Stimulated activated CD8-positive, alpha-beta memory T cell treated with anti-CD3 and anti-CD28 coated beads, Interleukin-7, amount 100 ng/mL, for 1 hour (primary cell): ENCODE measurements at places on chromosomes 6 and 20.

- DNase-seq: no peak
Observed at GRCh38 chr6:31116661-31117385, 2.2 kb downstream of the PSORS1C1 start.

DNA sequence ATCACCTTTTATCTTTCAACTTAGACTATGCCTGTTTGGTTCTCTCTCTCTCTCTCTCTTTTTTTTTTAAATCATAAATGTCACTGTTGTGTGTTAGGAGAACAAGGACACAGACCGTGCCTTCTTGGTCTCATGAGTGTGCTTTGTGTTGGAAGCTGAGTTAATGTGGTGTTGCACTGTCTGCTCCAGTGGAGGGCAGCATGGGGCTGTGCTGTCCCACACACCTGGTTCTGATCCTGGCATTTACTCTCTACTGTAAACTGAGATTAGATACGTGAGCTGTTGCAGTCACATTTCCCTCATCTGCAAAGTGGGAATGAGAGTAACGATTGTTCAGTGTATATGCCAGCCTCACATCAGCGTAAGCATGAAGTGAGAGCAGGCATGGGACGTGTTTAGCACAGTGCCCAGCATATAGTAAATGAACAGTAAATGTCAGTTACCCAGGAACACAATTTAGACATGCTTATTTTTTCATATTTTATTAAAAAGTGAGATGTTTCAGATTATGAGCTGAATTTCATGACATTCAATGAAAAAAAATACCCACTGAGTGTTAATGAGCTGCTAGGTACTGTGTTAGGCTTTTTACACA is 161.1 kb downstream of the FARS2 start:
- DNase-seq: no peak

DNA sequence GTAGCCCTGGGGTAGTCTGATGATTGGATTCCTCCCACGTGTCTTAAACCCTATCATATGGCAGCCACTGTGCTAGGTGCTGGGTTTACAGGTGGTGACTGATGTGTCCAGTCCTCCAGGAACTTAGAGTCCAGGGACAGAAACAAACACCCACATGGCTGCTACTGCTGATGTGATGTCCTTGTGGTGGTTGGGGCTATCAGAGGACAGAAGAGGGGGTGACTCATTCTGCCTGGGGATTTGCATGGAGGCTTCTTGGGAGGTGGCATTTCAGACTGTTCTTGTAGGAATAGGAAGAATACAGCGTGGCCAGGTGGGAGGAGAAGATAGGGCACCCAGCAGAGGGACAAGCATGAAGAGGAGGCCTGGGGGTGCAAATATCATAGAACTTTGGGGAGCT is 9.8 kb downstream of the RAET1G start:
- DNase-seq: no peak

DNA sequence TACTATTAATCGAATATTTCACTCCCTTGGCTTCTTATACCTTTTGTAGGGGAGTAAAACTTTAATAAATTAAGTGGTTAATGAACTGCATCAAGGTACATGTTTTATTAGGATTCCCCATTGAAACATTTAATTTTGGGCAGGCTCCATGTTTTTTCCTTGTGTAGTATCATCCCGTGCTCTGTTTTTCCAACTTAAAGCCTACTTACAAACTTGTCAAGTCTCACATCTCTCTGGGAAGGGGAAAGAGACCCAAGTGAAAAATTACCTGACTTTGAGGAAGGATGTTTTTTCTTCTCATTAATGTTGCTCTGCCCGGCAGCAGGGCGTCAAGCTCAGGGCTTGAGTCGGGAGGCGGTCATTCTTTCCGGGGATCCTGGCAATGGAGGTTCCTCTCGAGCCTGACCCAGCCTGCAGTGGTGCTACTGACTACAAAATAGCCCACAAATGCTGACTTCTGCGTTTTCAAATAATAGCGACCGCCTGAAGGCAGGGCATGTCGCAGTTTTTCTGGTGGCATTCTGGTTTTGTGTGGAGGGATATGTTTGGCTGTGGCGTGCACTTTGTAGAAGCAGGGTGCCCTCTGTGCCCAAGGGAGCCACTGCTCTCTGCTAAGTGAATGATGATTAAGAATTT is 2.4 kb downstream of the DSP start:
- no peak for DNase-seq

- DNase-seq: no peak
Observed at GRCh38 chr6:101614774-101615173, 221.3 kb downstream of the GRIK2 start.

DNA sequence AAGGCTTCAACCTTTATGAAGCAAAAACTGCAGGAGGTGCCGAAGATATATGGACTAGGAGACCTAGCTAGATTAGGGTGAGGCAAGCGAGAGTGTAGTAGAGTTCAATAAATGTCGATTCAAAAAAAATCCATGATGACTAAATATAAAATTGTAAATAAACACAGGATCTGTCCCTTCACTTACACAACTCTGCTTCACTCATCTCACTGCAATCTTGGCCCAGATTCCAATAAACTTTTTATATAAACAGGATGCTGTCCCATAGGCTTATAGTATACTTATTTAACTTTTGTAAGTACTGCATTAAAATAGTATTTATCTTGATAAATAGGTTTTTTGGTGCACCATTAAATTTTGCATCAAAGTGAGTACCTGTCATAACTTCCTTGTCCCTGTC is 648.4 kb upstream of the NRSN1 start:
- no peak for DNase-seq

DNA sequence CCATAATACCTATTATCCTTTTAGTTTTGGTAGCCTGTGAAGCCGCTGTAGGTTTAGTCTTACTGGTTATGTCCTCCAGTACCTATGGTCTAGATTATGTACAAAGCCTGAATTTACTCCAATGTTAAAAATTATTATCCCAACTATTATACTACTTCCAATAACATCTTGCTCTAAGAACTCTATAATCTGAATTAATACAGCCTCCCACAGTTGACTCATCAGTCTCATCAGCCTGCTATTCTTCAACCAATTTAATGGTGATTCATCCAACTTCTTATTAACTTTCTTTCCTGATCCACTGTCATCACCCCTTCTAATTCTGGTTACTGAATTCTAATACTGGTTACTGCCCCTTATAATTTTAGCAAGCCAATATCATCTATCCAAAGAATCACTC is 370.3 kb upstream of the OPRM1 start:
- no peak for DNase-seq

DNA sequence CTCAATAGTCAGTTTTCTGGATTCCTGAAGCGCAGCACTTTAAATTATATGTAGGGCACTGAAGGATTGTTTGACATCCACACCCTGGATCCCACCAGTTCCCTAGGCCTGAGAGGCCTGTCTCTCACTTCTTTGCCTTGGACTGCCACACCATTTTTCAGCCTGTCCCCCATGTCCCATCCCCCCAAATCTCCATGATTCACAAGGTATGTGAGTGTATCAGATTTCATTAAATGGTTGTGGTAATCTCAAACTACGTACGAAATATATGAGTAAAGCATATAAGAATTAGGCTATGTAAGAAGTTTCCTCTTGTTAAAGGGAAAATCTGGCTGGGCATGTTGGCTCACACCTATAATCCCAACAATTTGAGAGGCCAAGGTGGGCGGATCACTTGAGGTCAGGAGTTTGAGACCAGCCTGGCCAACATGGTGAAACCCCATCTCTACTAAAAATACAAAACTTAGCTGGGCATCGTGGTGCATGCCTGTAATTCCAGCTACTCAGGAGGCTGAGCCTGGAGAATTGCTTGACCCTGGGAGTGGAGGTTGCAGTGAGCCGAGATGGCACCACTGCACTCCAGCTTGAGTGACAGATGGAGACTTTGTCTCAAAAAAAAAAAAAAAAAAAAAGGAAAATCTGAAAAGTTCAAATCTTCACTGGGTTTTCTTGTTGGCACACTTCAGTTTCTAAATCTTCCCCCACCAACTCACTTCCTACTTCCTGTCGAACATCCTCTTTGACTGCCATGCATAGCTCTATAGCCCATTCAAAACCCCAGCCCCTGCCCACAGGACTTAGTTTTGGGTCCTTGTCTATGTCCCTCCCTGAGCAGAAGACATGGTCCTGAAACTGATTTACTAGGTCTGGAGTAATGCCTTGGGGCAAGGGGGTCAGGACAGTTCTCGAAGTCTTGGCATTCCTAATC is 97.3 kb upstream of the SHLD1 start:
- no peak for DNase-seq

GRCh38 chr20:47727170-47727880 is 58.0 kb downstream of the SULF2 start:
- peak; percentile 34 for DNase-seq

DNA sequence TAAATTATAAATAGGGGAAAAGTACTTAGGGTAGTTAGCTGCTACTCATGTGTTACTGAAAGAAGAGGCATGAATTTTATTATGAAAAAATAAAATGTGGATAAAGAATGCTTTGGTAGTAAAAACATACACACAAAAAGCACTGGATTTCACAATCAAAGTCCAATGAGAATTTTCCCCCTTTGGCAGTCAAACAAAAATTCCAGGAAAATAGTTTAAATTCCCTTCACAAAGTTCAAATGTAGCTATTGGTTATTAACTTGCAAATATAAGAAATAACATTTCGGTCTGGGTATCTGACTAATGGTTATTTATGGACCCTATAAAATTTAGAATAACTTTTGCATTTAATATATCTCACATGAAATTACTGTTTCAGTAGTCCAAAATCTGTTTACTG is 210.4 kb downstream of the FOXC1 start:
- no peak for DNase-seq

DNA sequence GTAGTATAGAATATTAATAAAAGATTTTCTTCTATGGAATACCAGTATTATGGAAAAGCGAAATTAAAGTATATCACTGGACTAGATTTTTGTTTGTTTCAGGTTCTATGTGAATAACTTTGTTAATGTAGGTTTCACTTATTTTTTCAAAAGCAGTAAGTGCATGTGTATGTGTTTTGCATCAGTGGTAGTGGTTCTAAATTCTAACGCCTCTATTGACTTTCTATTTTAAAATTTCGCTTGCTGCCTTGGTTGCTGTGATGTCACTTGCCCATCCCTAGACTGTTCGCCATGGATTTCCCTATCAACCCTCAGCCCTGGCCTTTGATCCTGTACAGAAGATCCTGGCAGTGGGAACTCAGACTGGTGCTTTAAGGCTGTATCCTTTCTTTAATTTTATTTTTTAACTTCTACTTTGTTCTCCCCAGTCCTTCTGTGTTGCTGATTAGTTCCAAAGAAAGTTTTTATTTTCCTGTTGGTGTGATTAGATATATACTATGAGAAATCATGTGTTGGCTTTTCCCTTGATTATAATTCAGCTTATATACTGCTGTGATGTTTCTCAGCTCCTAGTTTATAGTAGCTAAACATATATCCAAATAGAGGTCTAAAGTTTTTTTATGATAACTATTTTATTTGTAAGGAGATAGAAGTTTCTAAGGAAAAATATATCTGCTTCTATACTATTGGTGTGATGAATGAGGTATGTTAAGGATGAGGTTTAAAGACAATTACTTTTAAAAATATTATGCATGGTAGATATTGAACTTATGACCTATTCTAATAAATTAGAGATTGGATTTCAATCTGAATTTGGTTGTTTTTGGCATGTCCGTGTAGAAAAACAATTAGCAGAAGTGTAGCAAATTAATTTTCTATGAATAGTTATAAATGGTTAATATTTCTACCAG is 1.7 kb downstream of the STXBP5 start:
- DNase-seq: no peak

- no peak for DNase-seq
Observed at GRCh38 chr20:52896348-52896747, 75.8 kb upstream of the TSHZ2 start.

- DNase-seq: peak; percentile 26
Observed at GRCh38 chr20:21505810-21506530, 7.9 kb downstream of the NKX2-2 start.

- peak; percentile 52 for DNase-seq
Observed at GRCh38 chr20:41316602-41317545, 657 bp downstream of the ZHX3 start.

DNA sequence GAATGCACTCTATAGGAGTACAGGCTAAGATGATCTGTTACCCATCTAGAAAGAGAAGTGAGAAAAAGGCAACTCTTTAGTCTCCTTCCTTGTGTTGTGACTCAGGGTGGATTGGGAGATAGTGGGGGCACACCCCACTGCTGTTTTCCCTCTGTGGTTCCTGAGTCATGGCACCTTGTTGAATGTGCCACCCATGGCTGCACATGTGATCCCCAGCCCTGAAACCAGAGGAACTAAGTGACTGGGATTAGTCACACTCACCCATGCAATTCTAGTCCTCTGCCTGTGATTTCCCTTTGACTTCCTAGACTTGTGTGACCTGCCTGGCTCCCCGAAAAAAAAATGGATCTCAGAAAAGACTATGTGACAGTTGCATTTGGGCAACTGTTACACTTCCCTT is 48.6 kb upstream of the HTR1B start:
- DNase-seq: no peak

DNA sequence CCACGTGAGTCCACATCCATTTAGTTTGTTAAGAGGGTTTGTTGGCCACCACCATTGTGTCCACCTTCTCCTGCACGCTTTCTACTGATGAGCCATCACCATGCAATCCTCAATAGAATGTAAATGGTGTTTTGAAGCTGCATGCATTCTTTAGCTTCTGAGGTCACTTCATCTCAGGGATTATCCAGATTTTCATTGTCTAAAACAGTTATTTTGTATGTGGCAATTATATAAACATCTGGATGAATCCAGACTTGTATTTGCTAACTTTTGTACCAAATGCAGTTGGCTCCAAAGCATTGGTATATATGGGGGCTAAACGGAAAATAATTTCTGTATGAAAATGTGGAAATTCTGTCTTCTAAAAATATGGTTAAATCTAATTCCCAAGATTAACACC is 231.2 kb upstream of the ARID1B start:
- no peak for DNase-seq

DNA sequence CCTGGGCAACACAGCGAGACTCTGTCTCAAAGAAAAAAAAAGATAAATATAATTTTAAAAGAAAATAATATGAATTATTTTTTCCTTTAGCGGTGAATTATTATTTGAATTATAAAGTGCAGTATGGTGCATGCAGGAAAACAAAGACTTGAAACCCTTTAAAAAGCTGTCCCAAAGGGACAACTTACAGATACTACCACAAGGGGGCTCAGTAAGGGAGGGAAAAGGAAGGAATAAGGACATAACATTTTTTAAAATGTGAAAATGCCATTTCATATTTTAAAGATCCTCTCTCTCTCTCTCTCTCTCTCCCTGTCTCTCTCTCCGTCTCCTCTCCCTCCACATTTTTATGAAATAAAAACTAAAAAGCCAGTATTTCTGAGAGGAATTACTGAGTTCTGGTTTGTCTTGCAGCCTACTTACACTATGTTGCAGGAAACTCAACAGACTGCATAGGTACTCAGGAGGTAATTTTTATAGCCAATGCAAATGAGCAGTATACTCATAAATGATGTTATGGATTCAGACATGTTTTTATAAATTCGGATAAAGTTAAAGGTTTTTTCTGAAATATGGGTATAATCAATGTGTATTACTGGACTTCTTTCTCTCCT is 455.0 kb upstream of the GJE1 start:
- no peak for DNase-seq

GRCh38 chr20:49785149-49785851 is 27.3 kb upstream of the SLC9A8 start:
- no peak for DNase-seq
